ENCODE measurements at places on chromosomes 16 and 17.

GRCh38 chr16:3651461-3652372 is 2.8 kb upstream of the DNASE1 start:
- no peak for DNase-seq

DNA sequence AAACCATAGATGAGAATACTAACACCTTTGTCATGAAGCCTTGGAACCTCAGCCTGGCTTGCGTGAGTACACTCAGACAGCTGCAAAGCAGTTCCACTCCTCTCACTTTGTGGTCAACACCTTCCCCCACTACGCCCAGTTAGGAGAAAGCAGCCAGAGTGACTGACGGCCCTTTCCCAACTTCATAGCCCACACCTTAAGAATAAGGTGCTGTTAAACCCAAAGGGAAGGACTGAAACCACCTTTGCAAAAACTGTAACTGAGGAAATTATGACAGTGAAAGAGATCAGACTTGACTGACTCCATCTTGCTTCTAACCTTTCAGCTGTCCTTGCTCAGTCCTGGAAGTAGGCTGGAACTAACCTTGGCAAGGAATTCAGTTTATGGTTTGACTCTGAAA is 13.7 kb downstream of the N4BP1 start:
- DNase-seq = peak; percentile 24

DNA sequence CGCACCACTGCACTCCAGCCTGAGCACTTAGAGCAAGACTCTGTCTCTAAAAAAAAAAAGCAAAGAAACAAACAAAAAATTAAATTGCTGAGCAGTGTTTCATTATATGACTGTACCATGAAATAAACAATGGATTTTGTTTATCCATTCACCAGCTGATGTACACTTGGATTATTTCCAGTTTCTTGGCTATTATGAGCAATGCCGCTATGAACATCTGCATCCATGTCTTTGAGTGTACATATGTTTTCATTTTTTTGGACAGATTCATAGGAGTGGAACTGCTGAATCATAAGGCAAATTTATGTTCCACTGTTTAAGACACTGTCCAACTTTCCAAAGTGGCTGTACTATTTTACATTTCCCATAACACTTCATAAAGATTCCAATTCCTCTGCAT is 8.0 kb downstream of the RNF157 start:
- no peak for DNase-seq

DNA sequence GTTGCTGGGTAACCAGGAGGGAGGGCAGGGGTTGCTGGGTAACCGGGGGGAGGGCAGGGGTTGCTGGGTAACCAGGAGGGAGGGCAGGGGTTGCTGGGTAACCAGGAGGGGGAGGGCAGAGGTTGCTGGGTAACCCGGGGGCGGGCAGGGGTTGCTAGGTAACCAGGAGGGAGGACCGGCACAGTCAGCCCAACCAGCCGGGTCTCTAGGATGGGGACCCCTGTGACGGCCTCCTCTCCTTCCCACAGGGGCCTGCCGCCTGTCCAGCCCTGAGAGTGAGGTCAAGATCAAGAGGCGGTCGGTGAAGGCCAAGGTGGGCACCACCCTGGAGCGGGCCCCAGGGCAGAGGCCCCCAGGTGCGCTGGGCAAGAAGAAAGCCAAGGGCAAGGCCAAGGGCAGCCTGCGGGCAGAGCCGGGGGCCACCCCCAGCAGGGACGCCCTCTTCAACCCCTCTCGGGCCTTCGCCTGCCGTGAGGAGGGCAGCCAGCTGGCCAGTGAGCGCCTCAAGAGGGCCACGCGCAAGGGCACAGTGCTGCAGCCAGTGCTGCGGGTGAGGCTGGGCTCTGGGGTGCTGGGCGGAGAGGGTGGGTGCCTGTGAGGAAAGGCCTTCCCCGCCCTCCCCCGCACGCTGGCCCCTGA is 54.6 kb downstream of the ACTG1 start:
- DNase-seq = no peak

GRCh38 chr17:46733837-46734475 is 84.5 kb downstream of the WNT3 start:
- no peak for DNase-seq

- no peak for DNase-seq
Measured at GRCh38 chr16:71351558-71351901, 7.0 kb upstream of the CALB2 start.

DNA sequence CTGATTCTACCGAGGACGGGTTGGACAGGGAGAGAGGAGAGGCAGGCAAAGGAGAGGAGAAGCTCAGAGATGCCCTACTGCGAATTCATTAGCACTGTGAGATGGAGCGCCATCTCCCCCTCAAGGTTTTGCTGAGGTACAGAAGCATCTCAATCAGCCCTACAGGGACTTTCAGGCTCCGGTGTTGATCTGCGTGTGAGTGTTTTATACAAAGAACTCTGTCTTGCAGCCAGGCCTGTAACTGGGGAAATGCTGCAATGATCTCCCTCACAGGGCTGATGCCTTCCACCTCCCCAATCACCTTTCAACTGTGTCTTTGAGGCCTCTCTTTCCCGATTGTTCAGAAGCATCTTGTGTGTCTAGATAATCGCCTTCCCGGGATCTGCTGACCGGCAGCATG is 74.8 kb downstream of the IRX6 start:
- DNase-seq = no peak

DNA sequence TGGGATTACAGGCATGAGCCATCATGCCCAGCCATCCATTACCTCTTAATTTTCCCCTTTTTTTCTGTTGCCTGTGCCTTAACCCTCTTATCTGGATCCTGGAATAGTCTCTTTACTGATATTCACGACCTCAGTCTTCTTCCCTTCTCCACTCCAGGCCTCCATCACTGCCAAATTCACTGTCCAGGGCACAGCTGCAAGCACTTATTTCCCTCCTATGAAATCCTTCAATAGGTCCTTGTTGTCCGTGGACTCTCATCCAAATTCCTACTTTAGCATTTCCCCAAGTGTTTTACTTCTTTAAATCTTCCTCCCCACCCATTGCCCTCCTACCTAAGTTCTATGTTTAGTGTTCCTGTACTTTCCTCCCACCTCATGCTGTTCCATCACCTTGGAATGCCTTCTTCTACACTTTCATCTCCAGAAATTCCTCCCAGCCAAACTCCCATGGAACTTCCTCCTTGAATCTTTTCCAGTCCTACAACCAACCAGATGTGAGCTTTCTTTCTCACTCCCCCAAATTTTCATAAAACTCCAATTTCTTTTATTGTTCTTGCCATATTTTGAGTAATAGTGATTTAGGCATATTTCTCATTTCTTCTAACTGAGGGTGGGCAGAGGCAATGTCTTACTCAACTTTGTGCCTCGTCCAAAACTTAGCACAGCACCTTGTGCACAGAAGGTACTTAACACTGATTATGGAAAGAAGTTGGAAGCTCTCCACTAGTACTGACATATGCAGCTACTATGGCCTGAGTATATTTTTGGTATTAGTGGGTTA is 35.3 kb downstream of the FAM20A start:
- DNase-seq = no peak

- DNase-seq = no peak
Measured at GRCh38 chr16:53219371-53219770, 164.6 kb downstream of the CHD9 start.

GRCh38 chr16:3587547-3588110 is 10.4 kb upstream of the NLRC3 start:
- no peak for DNase-seq

DNA sequence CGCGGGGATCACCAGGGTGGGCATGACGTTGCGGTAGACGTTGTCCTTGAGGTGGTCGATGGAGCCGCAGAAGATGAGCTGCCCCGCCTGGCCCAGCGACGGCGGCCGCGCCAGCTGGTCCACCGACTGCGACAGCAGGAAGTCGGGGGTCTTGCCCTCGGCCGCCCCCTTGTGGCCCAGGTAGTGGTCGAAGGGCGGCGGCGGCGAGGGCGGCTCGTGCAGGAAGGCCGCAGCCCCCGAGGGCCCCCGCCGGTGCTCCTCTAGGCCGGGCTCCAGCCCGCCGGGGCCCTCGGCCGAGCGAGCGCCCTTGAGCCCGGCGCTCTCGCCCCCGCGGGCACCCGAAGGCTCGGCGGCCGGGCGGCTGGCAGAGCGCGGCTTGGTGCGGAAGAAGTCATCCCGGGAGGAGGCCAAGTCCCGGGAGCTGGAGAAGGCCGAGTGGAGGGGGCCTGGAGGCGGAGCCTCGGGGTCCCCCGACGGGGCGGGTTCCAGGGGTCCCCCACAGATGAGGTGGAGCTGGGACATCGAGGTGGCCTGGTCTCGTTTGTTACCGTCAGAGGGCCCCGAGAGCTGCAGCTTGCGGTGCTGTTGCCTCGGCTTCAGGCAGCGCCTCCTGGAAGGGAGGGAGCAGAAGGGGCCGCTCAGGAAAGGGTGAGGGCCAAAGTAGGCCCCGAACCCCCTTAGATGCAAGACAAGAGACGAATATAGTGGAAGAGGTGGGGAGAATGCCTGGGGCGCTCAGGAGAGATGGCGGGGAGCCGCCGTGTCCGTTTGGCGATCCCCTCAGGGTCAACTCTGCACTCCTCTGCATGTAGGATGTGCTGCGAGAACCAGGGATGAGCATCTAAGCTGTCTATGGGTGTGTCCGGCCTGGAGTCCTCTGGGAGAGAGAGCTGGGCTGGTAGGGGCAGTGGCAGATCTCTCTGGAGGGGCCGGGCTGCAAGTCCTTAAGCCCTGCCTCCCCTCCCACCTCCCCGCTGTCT is 8.8 kb downstream of the FAM171A2 start:
- DNase-seq = peak; percentile 65

DNA sequence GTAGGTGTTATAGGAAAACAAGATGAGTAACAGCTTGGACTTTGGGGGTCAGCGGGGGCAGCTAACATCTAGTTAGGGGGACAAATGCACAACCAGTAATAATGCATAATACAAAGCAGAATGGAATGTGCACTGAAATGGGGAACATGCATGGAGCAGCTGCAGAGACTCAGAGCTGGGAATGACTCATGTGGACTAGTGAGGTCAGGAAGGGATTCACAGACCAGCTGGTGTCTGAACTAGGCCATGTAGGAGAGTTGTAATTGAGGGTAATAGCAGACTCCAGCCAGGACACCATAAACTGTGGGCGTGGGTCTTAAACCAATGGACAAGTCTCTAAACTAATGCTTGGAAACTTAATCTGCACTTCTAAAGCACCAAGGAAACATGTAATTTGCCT is 176.8 kb upstream of the ASIC2 start:
- DNase-seq = no peak

GRCh38 chr16:79067600-79067999 is 532.9 kb downstream of the MAF start:
- no peak for DNase-seq

Data from CD4-positive, alpha-beta T cell treated with Interleukin-12 subunit alpha and Interleukin-12 subunit beta, for 1 hour (primary cell).